ENCODE measurements at places on chromosomes 2 and 18.

DNA sequence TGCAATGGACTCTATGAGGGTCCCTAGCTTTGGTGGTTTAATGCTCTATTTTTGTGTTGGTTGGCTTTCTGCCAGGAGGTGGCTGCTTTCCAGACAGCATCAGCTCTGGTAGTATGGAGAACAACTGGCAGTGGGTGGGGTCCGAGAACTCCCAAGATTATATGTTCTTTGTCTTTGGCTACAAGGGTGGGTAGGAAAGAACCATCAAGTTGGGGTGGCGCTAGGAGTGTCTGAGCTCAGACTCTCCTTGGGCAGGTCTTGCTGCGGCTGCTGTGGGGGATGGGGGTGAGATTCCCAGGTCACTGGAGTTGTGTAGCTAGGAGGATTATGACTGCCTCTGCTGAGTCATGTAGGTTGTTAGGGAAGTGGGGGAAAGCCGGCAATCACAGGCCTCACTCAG is 976.1 kb upstream of the GYPC start:
- DNase-seq, result no peak

GRCh38 chr2:227117852-227118251 is 46.2 kb downstream of the COL4A4 start:
- DNase-seq, result no peak

GRCh38 chr18:45006934-45007333 is 326.2 kb downstream of the SETBP1 start:
- no peak for DNase-seq

DNA sequence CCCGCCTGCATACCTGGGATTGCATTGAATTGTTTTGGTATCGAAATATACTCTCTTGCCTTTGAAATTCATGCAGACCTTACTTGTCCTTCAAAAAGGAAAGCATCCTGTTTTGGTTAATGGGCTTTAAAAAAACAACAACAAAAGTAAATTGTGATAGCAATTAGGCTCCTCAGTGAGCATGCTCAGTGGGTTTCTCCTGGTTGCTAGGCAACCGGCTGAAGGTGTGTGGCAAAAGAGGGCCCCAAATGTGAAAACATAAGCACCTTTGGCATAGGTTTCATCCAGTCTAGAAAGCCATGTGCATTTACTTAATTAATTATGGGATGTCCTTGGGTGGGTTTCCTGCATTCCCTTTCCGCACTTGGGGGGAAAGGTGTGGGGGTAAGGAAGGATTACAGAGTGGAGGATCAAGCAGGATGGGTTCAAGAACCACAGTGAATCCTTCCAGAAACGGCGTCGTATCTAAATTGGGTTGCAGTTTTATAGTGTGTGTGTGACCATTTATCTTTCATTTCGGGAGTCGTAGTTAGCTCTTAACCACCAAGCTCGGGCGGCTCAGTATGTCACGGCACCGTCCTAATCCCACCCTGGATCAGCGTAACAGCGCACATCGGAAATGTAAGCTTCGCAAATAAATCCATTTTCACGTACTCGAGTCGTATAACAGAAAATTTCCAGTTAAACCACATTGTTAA is 274.9 kb upstream of the TCF4 start:
- DNase-seq, result no peak

GRCh38 chr18:69689121-69689759 is 258.4 kb downstream of the CD226 start:
- DNase-seq, result no peak

DNA sequence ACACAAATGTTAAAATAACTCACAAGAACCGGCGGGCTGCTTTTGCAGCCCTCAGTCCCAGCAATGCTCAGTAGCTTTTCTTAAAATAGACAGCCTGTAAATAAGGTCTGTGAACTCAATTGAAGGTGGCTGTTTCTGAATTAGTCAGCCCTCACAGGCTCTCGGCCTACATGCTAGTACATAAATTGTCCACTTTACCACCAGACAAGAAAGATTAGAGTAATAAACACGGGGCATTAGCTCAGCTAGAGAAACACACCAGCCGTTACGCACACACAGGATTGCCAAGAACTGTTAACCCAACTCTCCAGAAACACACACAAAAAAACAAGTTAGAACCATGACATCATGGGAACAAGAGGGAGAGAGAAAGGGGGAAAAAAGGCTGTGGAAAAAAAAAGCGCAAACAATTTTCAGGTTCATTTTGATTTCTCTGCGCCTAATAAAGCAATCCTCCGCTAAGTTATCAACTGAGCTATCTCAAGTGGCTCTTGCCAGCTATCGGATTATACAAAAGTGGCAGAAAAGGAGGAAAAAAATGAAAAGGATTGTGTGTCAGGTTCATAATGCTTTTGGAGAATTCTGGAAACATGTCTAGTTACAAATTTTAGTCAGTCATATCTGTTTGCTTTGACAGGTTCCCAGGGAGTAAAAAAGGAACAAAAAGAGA is 89.1 kb downstream of the ZEB2 start:
- no peak for DNase-seq

DNA sequence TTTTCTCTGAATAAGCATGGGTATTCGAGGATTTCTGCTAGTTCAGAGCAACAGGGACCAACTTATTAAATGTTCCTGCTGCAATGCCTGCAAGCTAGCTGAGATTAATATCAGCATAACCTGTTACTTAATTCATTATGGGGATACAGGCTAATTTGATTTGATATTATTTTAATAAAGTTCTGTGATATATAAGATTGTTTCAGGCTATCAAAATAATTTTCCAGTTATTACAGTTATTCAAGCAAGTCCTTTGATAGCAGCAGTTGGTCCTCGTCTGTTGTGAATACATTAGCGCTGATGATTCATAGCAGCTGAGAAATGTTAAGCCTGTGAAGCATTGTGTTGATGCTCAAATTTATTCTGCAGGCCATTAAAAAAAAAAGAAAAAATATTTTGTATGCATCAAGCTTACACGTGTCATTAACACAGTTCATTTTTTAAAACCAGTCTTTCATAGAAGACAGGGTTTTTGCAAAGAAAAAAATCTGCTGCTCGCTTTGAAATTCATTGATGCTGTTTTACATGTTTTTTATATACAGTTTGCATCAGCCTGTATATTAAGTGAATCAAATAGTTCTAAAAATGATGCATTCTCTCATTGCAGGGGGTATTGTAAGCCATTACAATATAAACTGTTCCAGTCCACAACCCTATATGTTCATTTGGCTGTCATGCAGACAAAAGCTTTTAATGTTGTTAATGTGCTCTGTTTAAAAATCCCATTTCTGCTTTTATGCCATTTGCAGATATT is 482.5 kb downstream of the BCL11A start:
- DNase-seq, result no peak

DNA sequence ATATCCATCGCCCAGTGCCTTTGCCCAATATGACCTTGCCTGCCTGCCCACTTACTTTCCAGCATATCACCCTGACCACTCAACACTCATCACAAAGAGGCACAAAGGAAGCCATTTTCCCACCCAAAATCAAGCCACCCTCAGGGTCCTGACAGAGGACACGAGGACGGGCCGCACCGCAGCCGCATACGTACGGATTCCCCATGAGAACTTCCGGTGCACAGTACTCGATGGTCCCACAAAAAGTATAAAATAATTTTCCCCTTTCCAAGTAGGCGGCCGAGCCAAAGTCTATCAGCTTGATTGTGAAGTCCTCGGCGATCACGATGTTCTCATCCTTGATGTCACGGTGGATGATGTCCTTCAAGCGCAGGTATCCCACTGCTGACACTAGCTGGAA is 10.0 kb upstream of the MTERF4 start:
- no peak for DNase-seq

GRCh38 chr2:219473511-219473910 is 25.2 kb upstream of the GMPPA start:
- no peak for DNase-seq

GRCh38 chr2:220585241-220585640 is 957.8 kb downstream of the SLC4A3 start:
- DNase-seq, result no peak

DNA sequence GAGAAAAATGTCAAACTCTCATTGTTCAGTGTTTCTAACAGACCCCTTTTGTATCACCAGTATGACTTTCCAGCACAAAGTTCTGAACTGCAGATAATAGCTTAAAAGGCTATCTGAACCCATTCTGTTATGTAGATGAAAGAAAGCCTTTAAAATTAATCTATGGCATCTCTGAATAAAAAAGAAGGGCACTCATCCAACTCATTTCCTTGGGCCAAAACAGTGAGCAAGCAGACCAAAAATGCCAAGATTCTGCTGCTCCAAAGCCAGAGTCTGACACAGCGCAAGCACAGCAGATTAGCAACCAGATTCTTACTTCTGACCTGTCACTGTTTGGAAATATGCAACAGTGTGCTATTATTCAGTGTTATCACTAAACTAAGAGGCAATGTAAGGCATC is 22.6 kb upstream of the ITGA6 start:
- DNase-seq, result no peak

GRCh38 chr18:10101729-10102128 is 187.9 kb downstream of the VAPA start:
- DNase-seq, result no peak

DNA sequence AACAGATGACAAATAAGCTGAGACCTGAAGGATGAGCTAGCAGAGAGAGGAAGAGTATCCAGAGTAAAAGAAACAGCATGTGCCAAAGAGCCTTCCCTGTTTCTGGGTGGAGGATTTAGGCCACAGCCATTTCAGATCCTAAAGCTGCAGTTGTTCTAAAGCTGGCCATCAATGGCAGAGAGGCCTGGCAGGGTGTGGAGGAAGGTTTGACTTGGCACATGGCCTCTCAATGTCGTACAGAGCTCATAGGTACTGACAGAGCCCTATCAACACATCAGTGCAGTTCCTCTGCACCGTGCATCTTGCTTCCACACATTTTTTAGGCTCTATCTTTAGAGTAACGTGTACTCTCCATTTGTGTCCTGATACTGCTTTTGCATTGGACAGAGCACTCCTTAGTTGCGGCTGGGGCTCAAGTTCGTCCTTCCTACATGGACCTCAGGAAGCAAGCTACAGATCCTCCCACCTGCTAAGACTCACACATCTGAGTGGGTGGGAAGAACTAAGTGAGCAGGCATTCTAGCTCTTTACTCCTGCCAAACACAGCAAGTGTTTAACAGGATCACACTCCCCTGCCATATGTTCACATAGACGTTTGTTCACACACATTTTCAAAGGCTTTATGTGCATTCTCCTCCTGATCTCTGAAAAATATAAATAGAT is 3.0 kb upstream of the CHMP3 start:
- no peak for DNase-seq

GRCh38 chr18:10114717-10115463 is 201.1 kb downstream of the VAPA start:
- DNase-seq, result no peak

- DNase-seq, result no peak
Measured at GRCh38 chr18:24189007-24189528, 50.2 kb downstream of the CABYR start.
